ENCODE measurements at places on chromosomes 7 and 10. TPM values are rescaled to one million over a fixed set of nuclear protein-coding genes. Genes with fewer than 3 reads are reported as not detected.

The NKX2-3 gene
- not detected for total RNA-seq

The DOCK4 gene
- total RNA-seq = 0.07 TPM

The SOSTDC1 gene
- not detected for total RNA-seq

The ACBD5 gene
- total RNA-seq = 20.2 TPM

The LBX1 gene
- not detected for total RNA-seq
